CD4-positive, alpha-beta T cell treated with Interleukin-17A for 1 hour (primary cell): ENCODE measurements at places on chromosomes 11 and 22.

GRCh38 chr11:68352591-68352990 lies 40.2 kb downstream of the LRP5 start:
- no peak for DNase-seq

DNA sequence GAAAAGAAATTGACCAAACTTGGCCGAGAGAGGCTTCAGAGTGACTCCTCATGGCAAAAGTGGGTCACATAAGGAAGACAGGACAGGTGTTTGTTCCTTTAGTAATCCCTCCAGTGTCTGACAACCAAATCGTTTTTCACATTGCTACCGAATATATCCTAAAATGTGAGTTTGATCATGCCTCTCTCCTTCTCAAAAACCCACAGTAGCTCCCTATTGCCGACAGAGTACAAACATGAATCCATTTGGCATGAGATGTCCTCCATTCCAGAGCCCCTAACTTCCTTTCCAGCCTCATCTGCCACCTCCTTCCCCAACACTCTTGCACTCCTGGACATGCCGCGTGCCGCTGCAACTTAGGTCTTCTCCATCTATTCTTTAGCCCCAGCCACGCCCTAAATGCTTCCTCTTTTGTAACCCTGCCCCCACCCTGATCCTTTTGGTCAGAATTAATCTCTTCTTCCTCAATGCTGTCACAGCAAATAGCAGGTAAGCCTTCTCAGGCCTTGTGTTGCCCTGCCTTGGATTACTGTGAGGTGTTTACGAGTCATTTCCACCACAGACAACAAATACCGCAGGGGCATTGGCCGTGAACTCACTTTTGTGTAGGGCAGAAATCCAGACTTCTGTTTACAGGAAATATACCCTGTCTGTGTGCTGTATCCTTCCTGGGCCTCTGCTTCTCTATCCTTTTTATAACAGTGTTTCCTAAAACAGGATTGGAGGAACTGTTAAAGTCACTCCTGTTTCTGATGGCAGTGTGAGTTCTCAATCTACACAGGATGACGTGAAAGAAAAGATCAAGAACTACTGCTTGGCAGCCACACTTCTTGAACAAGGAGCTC lies 66.0 kb upstream of the FTH1 start:
- peak; percentile 33 for DNase-seq

DNA sequence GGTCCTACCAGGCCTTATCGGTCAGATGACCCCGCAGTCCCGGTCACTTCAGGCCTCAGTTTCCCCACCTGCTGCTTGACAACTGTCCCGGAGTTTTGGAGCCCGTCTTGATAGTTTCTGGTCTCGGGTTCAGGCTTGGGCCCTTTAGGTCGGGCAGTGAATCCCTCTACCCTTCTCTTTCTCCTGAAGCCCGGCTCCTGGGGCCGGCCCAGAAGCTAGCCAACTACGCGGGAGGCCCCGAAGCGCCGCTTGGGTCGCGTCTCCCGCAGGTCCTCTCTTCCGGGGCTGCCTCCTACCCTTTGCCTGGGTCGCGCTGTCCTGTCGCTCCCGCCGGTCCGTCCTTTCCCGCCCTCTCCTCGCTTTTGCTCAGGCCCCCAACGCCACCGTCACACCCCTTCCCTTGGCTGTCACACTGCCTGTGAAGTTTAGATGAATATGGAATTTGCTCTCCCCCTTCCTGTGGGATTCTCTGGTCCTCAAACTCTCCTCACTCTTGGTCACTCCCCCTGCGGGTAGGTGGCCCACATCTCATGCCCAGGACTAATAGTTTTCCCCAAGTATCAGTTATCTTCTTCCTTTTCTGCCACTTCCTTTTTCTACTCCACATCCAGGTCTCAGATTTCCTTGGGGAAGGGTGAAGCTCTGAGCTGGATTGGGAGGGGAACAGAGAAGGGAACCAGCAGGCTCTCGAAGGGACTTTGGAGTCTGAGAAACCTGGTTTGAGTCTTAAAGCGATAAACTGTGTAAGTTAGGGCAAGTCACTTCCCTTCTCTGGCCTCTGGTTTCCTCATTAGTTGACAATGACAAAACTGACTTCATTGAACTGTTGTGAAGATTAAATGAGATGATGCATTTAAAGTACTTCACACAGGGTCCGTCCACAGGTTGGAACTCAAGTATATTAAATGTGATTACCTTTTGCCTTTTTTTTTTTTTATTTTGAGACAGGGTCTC lies 790 bp downstream of the RAB1B start:
- DNase-seq: peak; percentile 36

GRCh38 chr11:64367931-64368672 lies 9.1 kb downstream of the RPS6KA4 start:
- no peak for DNase-seq

DNA sequence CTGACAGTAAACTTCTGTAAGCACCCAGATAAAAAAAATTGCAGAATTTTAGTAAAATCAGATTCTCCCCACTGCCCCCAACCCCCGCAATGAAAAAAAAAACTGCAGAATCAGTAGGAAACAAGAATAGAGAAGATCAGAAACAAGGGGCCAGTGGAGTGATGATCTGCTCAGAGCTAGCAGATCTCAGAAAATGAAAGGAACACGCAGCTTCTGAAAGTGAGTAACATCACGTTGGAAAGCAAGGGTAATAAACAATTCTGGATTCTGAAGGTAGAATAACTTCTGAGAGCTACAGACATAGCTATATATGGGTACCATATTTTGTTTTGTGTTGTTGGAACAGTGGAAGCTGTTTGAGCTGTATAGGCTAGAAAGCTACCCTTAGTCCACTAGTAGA lies 23.2 kb downstream of the ACAT1 start:
- no peak for DNase-seq
